NCI-H446 (cell line): ENCODE measurements at places on chromosomes 11 and 22.
A peak's percentile ranks its signal among the peaks of the same experiment; 100 is the strongest.

- no peak for DNase-seq
These were observed 121.2 kb downstream of the NCAM1 start for GRCh38 chr11:113082341-113082955.

DNA sequence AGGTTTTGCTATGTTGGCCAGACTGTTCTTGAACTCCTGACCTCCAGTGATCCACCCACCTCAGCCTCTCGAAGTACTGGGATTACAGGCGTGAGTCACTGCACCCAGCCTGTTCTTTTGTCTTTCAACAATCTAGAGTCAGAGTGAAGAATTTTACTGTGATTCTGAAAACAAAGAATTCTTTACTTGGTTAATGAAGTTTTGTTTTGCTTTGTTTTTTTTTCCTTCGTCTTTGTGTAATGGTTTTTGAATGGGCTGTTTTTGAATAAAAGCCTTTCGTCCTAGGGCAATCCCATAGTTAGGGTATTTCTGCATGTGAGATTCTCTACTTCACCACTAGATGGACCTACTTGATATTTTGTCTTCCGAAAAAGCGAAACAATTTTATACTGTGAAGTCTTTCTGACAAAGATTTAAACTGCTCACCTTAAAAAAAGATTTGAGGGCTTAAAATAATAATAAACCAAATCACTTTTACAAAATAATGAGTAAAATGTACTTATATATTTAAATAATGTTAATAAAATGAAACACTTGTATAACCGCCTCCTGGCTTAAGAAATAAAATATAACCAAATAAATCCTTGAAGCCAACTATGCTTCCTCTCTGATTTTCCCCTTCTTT is 43.4 kb upstream of the SC5D start:
- DNase-seq: peak; percentile 55

DNA sequence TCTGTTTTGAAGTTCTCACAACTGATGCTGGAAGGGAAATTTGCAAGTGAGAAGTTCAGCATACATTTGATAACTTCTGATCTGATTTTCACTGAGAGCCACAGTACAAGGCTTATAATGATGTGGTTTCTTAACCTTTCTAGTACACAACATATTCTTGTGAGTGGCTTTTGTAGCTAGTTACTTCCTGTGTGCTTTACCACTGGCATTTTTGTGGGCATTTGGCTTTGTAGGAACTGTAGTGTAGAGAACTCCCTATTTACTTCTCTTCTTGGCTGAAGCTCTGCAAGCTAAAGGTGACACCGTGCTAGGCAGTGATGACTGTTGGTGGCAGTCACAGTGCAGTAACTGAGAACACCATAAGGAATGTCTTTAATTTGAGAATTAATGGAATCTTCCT is 14.9 kb downstream of the USP47 start:
- DNase-seq: no peak

- DNase-seq: no peak
These were observed 32.6 kb upstream of the KCNQ1OT1 start for GRCh38 chr11:2732261-2732939.

- no peak for DNase-seq
These were observed 180.4 kb upstream of the B3GAT1 start for GRCh38 chr11:134592391-134592990.

DNA sequence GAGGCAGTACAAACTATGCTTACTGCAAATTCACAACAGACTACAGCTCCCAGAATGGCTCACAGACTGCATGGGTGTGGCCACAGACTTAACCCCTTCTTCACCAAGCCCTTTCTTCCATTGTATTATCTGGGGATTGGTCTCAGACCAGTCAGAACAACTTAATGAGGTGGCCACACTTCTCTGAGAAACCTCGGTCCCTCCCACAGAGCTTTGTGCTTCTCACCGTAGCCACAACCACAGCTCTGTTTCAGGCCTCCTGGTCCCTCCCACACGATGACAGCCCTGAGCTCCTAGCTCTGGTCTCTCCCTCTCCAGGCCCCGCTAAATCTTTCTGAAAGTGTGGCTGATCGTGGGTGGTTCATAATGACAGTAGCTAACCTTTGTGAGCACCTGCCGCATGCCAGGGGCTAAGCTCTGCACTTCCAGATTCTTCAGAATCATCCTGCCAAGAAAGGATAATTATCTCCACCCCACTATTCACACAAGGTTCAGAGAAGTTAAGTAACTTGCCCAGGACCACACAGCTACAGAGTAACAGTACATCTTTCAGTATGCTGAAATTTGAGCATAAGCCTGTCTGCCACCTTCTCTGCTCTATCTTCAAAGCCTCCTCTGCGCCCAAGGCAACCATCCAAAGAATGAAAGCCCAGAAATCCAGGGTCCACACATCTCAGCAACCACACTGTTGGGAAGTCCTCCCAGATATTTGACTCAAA is 5.4 kb downstream of the PDE2A start:
- no peak for DNase-seq

DNA sequence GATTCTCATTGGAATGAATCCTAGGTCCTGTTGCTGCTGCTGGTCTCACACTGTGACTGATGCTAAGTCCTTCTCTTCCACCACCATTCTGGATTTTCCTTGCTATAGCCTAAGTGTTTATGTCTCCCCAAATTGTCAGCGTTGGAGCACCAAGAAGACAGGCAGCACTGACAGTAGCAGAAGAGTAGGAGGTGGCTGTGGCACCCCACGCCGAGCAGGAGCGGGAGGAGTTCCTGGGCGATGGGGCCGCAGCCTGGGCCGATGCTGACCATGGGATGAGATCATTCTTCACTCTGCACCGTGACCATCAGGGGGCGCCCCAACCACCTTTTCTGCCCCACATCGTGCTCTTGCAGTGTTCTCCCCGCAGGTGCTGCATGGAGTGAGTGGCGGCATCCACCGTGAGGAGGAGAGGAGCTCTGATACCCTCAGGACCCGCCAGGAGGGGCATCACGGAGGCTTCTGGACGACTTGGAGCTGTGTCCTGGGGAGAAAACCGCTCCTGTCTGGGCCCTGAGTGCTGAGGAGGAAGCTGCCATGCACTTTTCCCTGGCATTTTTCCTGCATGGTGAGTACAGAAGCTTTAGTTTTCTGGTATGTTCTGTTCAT is 57.0 kb downstream of the LRRC74B start:
- peak; percentile 95 for DNase-seq

- peak; percentile 82 for DNase-seq
These were observed 103.7 kb downstream of the ZBTB16 start for GRCh38 chr11:114163229-114163631.

DNA sequence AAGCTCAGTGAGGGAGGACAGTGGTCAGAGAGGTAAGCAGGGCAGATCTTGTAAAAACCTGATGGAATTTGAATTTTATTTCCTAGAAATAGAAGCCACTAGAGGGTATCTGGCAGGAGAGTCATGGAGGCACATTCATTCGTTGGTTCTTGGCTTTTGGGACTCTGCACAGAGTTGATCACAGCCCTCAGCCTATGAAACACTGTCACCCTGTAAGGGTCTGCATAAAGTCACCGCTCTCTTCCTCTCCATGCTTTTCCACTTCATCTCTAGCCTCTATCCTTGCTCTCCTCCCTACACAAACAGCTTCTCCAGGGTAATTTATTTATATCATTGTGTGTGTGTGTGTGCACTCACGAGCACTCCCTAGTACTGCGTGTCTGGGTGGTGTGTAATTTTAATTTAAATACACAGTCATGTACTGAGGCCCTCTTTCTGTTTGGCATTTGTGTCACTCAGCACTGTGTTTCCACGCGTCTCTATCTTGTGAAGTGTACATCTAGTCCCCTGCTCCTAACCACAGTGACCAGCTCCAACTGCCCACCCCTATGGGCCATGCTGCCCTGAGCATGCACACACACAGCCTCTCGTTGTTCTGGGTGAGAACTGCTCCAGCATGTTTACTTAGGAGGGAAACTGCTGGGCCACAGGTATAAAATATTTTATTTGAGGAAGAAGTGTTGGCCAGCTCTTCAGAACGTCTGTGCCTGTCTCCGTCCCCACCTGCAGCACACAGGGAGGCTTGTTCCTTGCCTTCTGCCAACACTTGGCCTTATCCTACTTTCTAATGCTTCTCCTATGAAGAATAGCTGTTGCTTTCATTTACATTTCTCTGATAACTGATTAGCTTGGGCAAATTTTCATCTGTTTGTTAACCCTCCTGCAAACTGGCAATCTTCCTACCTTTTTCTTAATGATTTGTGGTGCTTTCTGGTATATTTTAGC is 4.5 kb downstream of the KCNQ1OT1 start:
- no peak for DNase-seq

DNA sequence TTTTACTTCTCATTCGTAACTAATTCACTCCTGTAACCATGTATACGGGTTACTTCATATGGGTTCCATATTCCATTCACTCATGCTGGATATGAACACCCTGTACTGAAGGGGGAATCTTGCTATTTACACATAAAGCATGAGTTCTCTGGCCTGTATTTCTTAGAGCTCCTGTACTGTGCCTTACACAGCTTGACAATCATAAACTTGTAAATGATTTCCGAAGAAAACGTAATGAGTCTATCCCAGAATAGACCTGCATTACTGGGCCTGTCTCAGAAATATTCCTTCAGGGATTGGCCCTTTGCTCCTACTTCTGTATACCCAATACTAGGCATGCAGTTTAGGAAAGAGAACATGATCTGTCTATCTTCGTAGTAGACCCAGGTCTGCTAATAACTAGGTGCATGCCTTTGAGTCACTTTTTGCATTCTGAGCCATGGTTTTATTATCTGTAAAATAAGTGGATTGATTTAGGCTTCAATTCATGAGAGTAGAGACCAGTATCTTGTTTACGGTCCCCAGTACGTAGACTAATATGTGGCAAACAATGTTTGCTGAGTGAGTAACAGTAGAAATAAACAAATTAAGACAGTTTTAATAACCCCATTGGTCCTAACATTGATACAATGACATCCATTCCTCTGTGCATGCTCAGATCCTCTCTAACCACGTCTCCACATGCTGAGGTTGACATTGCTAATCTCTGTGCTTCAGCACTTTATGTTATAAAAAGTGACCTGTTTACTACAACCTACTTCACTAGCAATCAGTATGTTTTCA is 1.2 kb downstream of the CCDC34 start:
- DNase-seq: no peak

DNA sequence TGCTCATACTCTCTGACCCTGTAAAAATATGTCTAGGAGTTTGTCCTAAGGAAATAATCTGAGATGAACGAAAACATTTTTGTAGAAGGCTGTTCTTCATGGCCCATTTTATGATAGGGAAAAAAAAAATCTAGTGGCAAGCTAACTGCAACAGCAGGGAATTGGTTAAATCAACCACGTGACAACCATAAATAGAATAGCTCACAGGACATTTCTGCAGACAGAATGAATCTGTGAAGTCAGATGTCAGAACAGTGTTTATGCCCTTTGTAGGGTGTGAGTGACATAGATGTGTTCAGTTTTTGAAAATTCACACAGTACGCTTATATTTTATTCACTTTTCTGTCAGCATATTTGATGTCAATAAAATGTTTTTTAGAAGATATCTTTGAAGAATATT is 16.1 kb downstream of the ARHGAP1 start:
- no peak for DNase-seq

DNA sequence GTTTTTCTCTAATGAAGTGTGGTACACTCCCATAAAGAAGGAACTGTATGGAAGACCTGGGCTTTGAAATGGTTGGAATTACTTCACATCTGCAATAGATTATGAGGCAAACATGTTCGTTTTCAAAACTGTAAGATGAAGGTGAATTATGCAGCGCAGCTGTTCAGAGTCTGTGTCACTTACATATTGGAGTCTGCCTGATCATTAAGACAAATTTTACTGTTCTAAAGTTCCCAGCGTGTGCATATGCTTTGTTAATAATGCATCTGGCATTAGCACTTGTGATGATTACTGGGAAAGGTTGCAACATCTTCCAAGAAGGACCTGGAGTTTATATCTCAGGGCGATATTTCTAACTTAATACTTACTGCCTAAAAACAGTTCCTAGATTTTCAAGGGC is 255.2 kb upstream of the ZC3H12C start:
- DNase-seq: no peak

GRCh38 chr11:2975594-2975993 is 16.5 kb downstream of the NAP1L4 start:
- DNase-seq: peak; percentile 23

- no peak for DNase-seq
These were observed 772 bp downstream of the NAV2 start for GRCh38 chr11:19713196-19714021.

DNA sequence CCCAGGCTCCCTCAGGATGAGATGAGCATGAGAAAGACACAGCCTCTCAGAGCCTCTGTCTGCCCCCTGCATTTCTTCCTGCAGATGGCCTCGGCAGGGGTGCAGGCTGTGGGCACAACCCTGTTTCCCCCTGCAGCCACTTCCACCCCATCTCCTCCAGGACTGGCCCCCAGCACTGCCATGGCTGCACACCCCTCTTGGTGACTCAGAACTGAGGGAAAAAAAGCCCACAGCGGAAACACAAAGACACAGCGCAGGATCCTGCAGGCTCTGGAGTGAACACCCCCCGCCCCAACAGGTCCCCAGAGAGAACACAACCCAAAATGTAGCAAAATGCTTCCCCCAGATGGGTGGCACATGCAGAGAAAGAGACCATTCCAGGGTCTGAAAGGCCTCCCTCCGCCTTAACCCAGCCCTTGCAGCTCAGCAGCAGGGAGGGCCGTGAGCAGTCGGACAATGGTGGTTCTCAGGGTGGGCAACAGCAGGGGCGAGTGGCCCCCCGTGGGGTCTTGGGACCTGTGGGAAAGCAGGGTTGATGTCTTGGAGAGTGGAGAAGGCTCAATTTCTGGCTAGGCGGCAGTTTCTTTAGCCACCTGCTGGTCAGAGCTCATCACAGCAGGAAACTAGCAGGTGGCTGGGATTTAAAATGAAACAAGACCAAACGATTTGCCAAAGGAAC is 8.0 kb downstream of the TUBGCP6 start:
- peak; percentile 12 for DNase-seq

- DNase-seq: peak; percentile 82
These were observed 38.8 kb downstream of the NUMA1 start for GRCh38 chr11:72041364-72042063.

DNA sequence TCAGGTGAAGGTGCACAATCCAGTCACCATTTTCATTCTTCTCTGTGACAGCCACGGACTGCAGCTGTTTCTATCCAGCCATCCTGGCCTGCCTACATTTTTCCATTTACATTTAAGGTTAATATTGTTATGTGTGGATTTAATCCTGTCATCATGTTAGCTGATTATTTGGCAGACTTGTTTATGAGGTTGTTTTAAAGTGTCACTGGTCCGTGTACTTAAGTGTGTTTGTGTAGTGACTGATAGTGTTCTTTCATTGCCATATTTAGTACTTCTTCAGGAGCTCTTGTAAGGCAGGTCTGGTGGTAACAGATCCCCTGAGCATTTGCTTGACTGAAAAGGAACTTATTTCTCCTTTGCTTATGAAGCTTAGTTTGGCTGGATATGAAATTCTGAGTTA is 364.2 kb downstream of the JRKL start:
- no peak for DNase-seq
